ENCODE measurements at places on chromosomes 1 and 21.

GRCh38 chr1:11129649-11130390, 30.2 kb upstream of the EXOSC10 start:
- no peak for DNase-seq

- no peak for DNase-seq
These were observed 51.0 kb upstream of the ERRFI1 start for GRCh38 chr1:8077120-8077573.

DNA sequence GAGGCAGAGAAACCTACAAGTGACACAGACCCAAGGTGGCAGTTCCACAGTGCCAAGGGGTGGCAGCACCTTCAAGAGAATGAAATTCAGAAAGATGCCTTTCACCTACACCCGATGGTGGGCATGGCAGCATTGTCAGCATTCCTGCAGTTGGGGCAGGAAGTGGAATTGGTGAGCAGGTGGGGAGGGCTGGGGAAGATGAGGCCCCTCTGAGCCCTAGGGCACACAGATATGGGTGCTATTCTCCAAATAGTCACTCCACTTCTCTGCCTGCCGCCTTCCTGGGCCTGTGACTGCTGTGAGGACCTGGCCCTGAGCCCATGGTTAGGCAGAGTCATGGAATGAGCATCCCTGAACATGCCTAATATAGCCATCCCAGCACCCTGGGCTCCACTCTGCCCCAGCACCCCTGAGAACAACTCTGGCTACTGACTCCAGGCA, 8.3 kb downstream of the SHISA4 start:
- no peak for DNase-seq

- no peak for DNase-seq
These were observed 44.9 kb downstream of the TRAF5 start for GRCh38 chr1:211371406-211372105.
